ENCODE measurements at places on chromosomes 1 and 21. TPM values are rescaled to one million over a fixed set of nuclear protein-coding genes. Genes with fewer than 3 reads are reported as not detected.

Gene CA6
- polyA plus RNA-seq: not detected

Gene RHD
- 0.31 TPM for polyA plus RNA-seq

Gene NBPF26
- 1.8 TPM for polyA plus RNA-seq

Gene NUP210L
- 0.19 TPM for polyA plus RNA-seq

Gene S100A11
- polyA plus RNA-seq: 668 TPM

Gene LRRC71
- polyA plus RNA-seq: 0.31 TPM

Gene CFHR4
- polyA plus RNA-seq: not detected

GRCh38 chr1:82018319-82018718 lies 217.6 kb downstream of the ADGRL2 start:
- H3K4me1 ChIP-seq: no peaks in the 10 kb centered on the region
- H3K36me3 ChIP-seq: no peaks in the 10 kb centered on the region
- no peak overlapping the region for H3K27ac ChIP-seq
- no peaks in the 10 kb centered on the region for H3K27me3 ChIP-seq
- no peak for DNase-seq
- no peak overlapping the region for H3K4me3 ChIP-seq

DNA sequence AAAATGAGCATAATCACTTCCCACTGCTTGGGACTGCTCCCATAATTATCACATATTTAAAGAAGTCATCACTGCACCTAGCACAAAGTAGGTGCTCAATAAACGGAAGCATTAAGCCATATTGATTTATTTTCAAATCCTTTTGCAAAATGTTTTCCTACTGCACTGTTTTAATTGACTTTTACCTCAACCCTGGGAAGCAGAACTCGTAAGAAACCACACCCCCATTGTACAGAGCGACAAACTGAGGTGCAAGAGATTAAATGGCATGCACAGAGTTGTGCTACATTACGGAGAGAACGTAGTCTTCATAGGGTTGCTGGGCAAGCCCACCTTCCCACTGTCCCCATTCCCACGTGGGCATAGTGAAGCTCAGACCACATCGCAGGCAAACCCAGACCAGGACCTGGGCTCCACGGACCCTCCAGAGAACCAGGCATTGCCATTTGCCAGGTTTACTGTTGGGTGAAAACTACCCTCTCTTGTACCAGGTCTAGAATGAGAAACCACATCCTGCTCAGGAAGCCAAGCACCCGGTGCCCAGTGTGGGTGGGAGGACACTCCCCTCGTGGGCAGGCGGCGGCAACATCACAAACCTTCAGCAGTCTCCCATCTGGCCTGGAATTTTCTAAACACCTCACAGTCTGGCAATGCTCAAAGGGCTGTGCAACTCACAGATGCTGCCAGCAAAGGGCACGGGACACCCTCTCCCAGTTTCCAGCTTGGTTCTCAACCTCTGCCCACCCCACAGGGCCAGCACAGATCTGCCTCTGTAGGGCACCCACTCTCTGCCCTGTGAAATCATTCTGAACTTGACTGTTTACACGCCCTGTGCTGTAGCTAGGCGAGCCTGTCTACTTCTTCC lies 8.2 kb downstream of the IFFO2 start:
- peaks cover 30% of the 10 kb centered on the region for H3K4me1 ChIP-seq
- no peak overlapping the region for H3K4me3 ChIP-seq
- no peaks in the 10 kb centered on the region for H3K36me3 ChIP-seq
- H3K27me3 ChIP-seq: no peaks in the 10 kb centered on the region
- DNase-seq: no peak

DNA sequence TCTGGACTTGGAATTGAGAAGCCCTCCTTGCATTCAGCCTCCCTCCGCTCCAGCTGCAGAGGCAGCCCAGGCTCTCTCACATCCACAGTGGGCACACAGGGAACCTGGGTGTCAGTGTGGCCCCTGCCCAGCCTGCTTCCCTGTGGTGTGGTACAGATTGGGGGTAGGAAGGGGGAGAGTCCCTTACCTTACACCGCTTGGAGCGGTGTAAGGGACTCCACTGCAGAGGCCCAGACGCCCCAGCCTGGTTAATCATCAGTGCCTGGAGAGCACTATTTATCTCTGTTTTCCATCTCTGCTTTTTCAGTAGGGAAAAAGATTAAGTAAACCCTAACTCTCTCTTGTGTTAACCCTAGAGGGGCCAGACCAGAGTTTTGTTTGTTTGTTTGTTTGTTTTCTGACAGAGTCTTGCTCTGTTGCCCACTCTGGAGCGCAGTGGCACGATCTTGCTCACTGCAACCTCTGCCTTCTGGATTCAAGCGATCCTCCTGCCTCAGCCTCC lies 803 bp upstream of the RHBG start:
- 0 out of 2 replicates have a peak, but pooled peaks cover 3% of the 10 kb centered on the region for H3K4me1 ChIP-seq
- peak overlapping the region; percentile 85 for H3K4me3 ChIP-seq
- H3K27ac ChIP-seq: no peak overlapping the region
- H3K36me3 ChIP-seq: no peaks in the 10 kb centered on the region
- DNase-seq: no peak

DNA sequence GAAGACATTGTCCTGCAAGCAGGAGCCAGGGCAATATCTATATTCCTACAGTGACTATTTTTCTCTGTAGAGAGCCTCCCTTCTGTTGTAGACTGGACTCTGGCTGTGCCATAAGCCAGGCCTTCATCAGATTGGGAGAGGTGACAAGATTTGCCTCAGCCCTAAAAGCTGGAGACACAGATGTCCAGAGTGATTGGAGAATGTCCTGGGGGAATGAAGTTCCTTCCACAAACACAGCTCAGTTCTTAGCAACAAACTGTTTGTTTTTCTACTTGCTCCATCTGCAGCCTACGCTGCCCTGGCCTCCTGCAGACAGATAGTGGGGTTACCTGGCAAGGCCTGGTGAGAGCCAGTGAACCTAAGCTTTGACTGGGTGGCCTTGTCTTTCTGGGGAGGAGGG lies 29.9 kb upstream of the SNX27 start:
- no peak overlapping the region for H3K27ac ChIP-seq
- no peaks in the 10 kb centered on the region for H3K27me3 ChIP-seq
- H3K4me1 ChIP-seq: no peaks in the 10 kb centered on the region
- no peak for DNase-seq

DNA sequence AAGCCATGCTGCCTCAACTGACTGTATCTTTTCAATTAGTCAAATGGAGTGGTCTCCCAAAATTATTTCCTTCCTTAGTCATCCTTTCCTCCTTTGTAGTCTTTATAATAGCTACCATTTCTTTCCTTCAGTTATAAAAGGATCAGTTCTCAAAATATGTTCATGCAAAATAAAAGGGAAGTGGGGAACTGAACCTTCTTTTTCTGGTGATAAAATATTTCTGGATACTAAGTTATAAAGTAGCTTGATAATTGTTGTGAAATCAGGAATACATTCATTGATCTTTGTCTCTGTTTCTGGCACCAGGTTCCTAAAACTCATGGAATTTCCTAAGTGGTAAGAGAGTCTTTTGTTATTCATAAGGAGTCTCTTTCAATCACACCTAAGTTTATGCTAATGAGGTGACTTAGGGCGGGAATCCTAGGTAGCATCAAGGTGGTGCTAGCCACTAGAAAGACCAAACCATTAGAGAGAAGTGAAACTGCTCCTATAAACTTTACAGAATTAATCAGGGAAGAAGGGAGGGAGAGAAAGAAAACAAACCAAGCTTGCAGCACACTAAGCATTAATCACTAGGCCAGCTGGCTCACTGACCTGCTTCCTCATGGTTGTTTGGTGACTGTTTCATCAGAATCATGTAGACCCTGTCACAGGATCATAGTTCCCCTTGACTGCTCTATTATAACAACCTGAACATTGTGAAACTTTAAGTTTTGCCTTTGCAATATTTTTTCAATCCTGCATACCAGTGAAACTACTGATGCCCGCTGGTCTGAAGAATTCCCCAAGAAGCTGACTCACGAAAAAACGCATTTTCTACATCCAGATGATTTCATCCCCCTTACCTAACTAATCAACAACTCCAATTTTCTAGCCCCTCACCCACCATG lies 161.6 kb upstream of the PTBP2 start:
- H3K27ac ChIP-seq: peak overlapping the region; percentile 82
- DNase-seq: peak; percentile 87
- peaks cover 43% of the 10 kb centered on the region for H3K4me1 ChIP-seq
- H3K4me3 ChIP-seq: no peak overlapping the region

DNA sequence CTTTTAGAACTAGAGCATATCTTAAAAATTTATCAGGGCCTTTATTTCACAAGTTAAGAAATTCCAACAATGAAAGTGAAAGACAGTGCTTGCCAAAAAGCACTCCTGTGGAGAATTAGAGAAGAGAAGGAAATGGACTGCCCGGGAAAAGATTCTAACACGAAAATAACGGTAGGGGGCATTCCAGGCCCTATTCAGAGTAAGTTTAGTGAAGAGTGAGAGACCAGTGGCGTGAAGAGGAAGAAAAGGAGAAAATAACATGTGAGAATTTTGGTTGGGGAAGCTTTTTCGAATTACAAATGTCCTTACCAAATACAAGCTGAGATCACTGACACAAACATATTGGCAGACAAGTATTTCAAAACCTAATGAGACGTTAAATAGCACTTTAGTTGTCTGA lies 38.4 kb upstream of the RBM34 start:
- no peaks in the 10 kb centered on the region for H3K27me3 ChIP-seq
- no peak overlapping the region for H3K4me3 ChIP-seq
- H3K27ac ChIP-seq: peak overlapping the region; percentile 77
- 0 out of 2 replicates have a peak, but pooled peaks cover 4% of the 10 kb centered on the region for H3K4me1 ChIP-seq

GRCh38 chr1:83500987-83501591 lies 497.8 kb downstream of the TTLL7 start:
- no peaks in the 10 kb centered on the region for H3K4me1 ChIP-seq
- H3K4me3 ChIP-seq: no peak overlapping the region
- no peak for DNase-seq

DNA sequence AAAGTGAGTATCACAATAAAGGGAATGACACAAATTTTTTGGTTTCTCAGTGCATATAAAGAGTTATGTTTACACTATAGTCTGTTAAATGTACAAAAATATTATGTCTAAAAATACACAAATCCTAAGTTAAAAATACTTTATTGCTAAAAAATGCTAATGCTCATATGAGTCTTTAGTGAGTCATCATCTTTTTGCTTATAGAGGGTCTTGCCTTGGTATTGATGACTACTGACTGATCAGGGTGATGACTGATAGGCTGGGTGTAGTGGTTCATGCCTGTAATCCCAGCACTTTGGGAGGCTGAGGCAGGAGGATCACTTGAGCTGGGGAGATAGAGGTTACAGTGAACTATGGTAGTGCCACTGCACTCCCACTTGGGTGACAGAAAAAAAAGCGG lies 12.9 kb upstream of the NUF2 start:
- no peaks in the 10 kb centered on the region for H3K36me3 ChIP-seq
- no peaks in the 10 kb centered on the region for H3K4me1 ChIP-seq
- no peaks in the 10 kb centered on the region for H3K27me3 ChIP-seq
- H3K4me3 ChIP-seq: no peak overlapping the region
- no peak for DNase-seq

GRCh38 chr1:203929741-203930309 lies 68.4 kb downstream of the SNRPE start:
- DNase-seq: no peak
- H3K27ac ChIP-seq: no peak overlapping the region
- no peaks in the 10 kb centered on the region for H3K27me3 ChIP-seq
- H3K36me3 ChIP-seq: no peaks in the 10 kb centered on the region
- H3K4me1 ChIP-seq: no peaks in the 10 kb centered on the region
- no peak overlapping the region for H3K4me3 ChIP-seq

DNA sequence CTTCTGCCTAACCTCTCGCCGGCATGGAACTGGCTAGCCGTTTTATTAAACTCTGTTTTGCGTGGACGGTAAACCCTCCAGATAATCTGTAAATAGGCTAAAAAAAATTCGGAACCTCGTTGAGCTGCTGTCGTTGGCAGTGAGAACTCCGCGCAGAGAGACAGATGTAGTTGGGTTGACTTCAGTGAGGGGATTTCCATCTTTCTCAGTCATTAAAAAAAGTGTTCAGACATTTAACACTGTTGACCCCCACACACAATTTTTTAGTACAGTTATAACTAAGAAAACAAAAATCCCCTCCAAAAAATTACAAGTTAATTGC lies 464 bp downstream of the PARK7 start:
- H3K36me3 ChIP-seq: peaks cover 37% of the 10 kb centered on the region
- peak overlapping the region; percentile 92 for H3K4me3 ChIP-seq
- no peak for DNase-seq
- H3K27me3 ChIP-seq: no peaks in the 10 kb centered on the region
- peaks cover 8% of the 10 kb centered on the region for H3K4me1 ChIP-seq
- peak overlapping the region; percentile 21 for H3K27ac ChIP-seq

DNA sequence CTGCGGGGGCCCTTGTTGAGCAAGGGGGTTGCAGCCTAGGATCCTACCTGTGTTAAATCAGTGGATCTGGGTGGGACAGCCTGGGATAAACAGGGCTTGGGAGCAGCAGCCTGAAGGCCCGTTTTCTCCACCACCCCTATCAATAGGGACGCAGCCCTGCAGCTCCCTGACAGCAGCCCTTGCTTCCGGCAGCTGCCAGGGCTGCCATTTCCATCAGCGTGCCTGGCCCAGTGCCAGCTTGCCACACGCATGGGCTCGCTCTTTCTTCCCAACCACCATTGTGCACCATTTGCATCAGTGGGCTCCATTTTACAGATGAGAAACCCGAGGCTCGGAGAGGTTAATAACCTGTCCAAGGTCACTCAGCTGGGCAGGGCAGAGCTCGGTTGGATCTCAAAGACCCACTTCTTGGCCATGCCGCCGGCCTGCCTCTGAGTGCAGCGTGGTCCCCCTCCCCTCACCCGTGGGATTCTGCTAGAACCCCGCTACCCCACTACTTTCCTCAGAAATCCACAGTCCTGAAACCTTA lies 3.8 kb downstream of the WNT4 start:
- no peak overlapping the region for H3K27ac ChIP-seq
- H3K4me1 ChIP-seq: peaks cover 35% of the 10 kb centered on the region
- DNase-seq: no peak
- no peak overlapping the region for H3K4me3 ChIP-seq
- H3K27me3 ChIP-seq: peaks cover 34% of the 10 kb centered on the region

DNA sequence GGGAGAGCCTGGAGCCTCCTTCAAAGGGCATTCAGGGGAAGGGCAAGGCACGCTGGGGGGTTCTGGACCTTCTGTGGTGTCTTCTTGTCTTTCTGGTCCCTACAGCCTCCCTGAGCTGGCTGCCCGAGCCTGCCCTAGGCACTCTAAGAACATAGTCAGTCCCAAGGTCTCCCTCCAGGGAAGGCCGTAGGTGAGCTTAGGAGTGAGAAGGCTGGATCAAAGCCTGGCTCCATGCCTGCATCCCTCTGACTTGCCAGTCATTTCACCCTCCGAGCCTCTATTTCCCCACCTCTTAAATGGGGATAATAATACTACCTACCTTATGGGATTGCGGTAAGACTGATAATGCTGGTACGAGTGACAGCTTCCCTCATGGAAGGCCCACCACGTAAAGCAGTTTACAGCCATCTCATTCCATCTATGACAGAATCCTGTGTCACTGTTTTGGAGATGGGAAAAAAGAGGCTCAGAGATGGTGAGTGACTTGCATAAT lies 20.8 kb downstream of the PTPRF start:
- peak overlapping the region; percentile 98 for H3K27ac ChIP-seq
- H3K36me3 ChIP-seq: peaks cover 5% of the 10 kb centered on the region
- peak overlapping the region; percentile 56 for H3K4me3 ChIP-seq
- peaks cover 54% of the 10 kb centered on the region for H3K4me1 ChIP-seq

- peak; percentile 95 for DNase-seq
- H3K27ac ChIP-seq: no peak overlapping the region
- no peaks in the 10 kb centered on the region for H3K27me3 ChIP-seq
These were observed 20.6 kb downstream of the RUNX3 start for GRCh38 chr1:24909388-24909898.

- H3K4me1 ChIP-seq: no peaks in the 10 kb centered on the region
- no peak overlapping the region for H3K27ac ChIP-seq
- H3K27me3 ChIP-seq: no peaks in the 10 kb centered on the region
- no peak overlapping the region for H3K4me3 ChIP-seq
- H3K36me3 ChIP-seq: no peaks in the 10 kb centered on the region
- no peak for DNase-seq
These were observed 149.0 kb upstream of the C1orf87 start for GRCh38 chr1:60222360-60223115.
